Ecto neural progenitor cell (in vitro differentiated cells): ENCODE measurements at places on chromosomes 11 and 22.

- DNase-seq, result no peak
Observed at GRCh38 chr11:9982127-9982795, 311.8 kb downstream of the SBF2 start.

- DNase-seq, result no peak
Observed at GRCh38 chr11:92826136-92826535, 143.3 kb upstream of the MTNR1B start.

GRCh38 chr11:114398303-114398920 is 1.9 kb downstream of the C11orf71 start:
- DNase-seq, result no peak

DNA sequence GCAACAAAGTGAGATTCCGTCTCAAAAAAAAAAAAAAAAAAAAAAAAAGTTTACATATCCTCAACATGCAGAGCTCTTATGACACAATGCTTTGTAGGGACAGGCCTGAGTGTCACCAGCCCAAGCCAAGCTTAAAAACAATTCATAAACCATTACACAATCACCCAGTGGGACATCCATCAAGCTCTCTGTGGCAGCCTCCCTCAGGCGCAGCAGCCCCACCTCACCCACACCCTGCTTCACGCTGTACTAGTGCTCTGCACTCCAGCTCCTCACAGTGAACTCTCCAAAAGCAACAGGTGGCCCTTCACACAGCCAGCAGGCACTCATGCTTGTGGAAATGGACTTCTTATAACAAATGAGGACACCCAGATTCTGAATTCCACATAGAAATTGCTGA is 3.5 kb upstream of the FOXRED2 start:
- DNase-seq, result no peak

GRCh38 chr11:116776522-116776984 is 3.8 kb upstream of the BUD13 start:
- no peak for DNase-seq

DNA sequence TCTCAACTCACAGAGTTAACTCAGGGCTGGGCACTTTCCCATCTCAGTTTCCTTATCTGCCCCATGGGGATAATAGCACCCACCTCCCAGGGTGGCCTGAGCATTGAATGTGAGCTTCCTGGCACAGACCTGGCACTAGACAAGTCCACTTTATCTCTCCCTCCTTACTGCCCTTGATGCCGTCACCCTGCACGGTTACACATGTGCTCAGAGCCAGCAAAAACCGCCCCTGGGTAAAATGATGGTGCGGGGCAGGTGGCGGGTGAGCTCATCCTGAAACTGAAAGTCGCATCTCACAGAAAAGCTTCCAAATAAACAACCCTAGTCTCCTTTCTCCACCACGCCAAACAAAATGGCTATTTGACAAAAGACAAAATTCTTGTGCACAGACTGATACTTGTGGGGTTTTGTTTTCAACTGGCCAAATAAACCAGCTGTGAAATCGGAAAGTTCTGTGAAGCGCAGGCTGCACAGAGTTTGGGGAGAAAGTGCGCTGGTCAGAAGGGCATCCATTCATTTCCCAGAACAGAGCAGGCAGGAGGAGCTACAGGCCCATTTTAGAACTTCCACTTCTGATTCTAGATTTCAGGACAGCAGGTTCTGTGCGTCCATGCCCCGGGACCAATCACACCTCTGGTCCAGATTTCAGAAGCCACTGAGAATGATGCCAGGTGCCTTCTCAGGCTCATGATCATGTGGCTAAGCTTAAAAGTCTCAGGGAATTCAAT is 138.1 kb downstream of the SHANK2 start:
- DNase-seq, result no peak

GRCh38 chr11:65412271-65413076 is 10.1 kb upstream of the NEAT1 start:
- no peak for DNase-seq

GRCh38 chr11:10550503-10551289 is 9.7 kb upstream of the RNF141 start:
- no peak for DNase-seq

GRCh38 chr11:63814383-63814736 is 1.1 kb downstream of the SPINDOC start:
- no peak for DNase-seq

DNA sequence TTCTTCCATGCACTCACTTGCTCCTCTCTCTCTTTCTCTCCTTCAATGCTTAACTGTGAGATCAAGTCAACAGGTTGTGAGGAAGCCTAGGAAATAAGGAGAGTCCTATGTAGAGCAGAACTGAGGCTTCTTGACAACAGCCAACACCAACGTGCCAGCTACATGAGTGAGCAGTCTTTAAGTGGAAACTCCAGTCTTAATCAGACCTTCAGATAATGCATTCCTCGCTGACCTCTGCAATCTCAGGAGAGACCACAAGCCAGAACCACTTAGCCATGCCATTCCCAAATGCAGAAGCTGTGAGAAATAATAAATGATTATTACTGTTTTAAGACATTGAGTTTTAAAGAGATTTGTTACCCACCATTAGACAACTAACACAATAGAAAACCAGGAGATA is 6.1 kb upstream of the TEAD1 start:
- DNase-seq, result no peak

GRCh38 chr11:119373921-119374631 is 7.4 kb downstream of the USP2 start:
- peak; percentile 87 for DNase-seq
